Parietal lobe (tissue), 2 donors: ENCODE measurements at places on chromosomes 7 and 10. TPM values are rescaled to one million over a fixed set of nuclear protein-coding genes. Genes with fewer than 3 reads are reported as not detected.

The C10orf95 gene
- total RNA-seq = not detected

The PAX4 gene
- total RNA-seq = not detected

The HEPACAM2 gene
- not detected for total RNA-seq

The INPP5F gene
- 198 TPM for total RNA-seq

The BLNK gene
- 1.3 TPM for total RNA-seq
